ENCODE measurements at places on chromosomes 2 and 18.

DNA sequence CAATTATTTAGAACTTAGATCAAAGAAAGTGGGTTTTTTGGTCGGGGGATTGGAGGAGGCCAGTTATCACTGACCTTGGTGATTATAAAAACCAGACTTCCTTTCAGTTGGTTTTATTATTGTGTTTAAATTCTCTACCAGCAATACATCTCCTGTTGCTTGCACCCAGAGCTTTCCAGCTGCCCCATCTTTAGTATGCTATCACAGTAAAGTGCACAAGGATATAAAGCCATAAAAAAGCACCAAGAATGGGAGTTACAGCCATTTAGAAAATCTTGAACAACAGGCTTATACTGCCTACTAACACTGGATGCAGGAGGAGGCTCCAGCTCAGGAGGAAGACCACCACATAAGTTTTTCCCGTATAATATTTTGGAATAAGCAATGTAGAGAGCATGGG, 148.7 kb upstream of the OSR1 start:
- DNase-seq: no peak

GRCh38 chr2:181575024-181575649, 81.8 kb downstream of the CERKL start:
- DNase-seq: no peak

GRCh38 chr2:207240649-207241048, 74.9 kb upstream of the KLF7 start:
- no peak for DNase-seq

DNA sequence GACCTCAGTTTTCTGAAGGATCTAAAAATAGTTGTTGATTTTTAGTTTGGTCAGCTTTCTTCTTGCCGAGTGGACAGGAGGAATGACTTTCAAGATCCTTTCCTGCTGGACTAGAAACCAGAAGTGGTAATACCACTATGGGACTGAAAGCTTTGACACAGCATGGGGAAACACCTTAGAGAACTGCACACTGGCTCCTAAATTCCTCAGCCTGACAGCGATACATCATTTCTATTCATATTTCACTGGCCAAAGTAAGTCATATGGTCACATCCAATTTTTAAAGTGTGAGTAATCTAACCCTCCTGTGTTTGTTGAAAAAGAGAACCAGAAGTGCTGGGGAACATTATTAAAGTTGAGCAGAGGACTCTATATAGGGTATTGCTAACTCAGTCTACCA, 244.7 kb upstream of the MMADHC start:
- no peak for DNase-seq

- DNase-seq: no peak
These were observed 160.8 kb upstream of the NOSTRIN start for GRCh38 chr2:168641636-168642035.

- DNase-seq: no peak
These were observed 31.0 kb downstream of the GAD1 start for GRCh38 chr2:170847716-170848115.

DNA sequence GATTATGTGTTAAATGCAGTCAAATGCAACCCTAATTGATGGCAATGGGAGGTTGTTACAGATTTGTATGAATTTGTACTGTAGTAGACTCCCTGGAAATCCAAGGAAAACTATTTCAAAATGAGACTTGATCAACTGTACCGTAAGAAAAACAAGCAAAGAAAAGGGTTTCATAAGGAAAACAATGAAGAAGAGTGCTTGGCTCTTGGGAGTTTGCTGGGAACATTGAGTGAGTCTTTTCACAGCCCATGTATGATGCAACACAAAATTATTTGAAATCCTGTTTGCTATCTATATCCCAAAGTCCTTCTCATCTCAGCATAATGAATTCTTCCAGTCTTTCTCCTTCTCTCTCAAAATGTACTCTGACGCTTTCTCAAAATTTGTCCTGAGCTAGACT, 67.0 kb upstream of the OSR1 start:
- DNase-seq: no peak

GRCh38 chr2:165897074-165897473, 56.5 kb downstream of the TTC21B start:
- DNase-seq: no peak

- no peak for DNase-seq
These were observed 38.0 kb downstream of the SCTR start for GRCh38 chr2:119486196-119486827.

- DNase-seq: no peak
These were observed 266.1 kb upstream of the HDAC4 start for GRCh38 chr2:239666855-239667376.

GRCh38 chr2:63845866-63846265, 4.2 kb downstream of the UGP2 start:
- no peak for DNase-seq

DNA sequence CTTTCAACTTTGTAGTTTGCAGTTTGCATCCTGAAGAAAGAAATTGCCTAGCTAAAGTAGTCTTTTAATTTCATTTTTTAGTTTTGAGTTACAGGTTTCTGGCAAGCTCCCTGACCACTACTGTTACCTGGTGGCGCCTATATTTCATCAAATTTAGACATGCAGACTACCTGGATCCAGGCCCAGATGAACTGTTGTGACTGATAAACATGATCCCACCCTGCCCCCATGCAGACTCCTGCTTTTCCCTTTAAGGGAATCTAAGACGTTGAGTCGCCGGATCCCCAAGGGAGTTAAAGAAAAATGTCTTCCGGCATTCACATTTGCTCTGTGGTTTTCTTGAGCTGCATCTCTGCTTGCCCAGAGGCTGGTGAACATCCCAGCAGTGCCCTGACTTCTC, 22.2 kb downstream of the METAP1D start:
- no peak for DNase-seq

DNA sequence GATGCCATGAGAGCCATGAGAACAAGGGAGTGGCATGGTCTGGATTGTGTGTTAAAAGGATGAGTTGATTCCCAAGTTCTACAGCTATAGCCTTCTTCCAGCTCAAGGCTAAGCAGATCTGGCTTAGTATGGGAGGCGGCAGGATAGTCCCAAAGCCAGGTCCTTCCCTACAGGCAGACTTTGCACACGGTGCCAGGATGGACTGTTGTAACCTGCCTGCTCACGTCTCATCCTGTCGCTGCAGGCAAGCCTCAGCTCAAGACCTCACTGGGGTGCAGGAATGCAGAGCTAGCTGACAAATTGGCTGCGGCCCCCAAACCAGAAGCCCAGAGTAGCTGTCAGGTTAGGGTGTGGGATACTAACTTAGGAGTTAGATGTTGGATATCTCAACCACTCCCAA, 28.8 kb upstream of the IGFBP5 start:
- no peak for DNase-seq

- DNase-seq: no peak
These were observed 13.7 kb upstream of the KIF5C start for GRCh38 chr2:148861367-148861766.

DNA sequence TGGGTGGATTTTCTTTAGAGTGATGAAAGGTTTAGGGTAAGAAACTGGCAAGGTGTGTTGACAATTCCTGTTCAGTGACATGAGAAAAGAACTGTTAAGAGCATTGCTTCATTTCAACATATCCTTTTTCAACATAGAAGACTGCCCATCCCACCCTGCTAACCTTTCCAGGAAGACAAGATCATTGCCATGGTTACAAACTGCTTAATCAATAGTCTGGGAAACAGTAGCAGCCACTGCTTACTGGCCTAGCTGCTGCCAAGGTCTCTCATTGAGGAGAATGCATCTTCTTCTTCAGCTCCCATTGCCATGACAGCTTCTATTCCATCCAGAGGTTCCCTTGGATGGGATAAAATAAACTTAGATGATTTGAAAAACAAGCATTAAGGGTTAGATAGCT, 212.1 kb downstream of the LRRTM1 start:
- no peak for DNase-seq

GRCh38 chr2:167987026-167987425, 260.4 kb downstream of the STK39 start:
- no peak for DNase-seq

DNA sequence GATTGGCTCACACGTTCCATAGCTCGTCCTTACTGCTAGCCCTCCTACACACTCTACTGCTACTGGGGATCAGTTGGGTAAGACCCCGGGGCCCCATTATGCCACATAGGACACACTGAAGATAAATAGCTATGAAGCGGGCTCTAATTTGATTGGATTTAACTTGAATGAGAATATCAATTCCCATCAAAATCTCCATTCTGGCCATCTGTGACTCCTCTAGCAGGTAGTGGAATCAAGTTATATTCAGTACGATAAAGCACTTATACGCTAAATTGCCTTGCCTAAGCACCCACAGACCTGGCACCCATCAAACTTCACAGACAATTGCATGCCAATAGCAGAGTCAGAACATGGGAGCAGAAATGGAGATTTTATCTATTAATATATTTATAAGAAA, 39.8 kb downstream of the CCDC68 start:
- no peak for DNase-seq

GRCh38 chr2:175393851-175394250, 212.3 kb upstream of the ATP5MC3 start:
- DNase-seq: no peak

- no peak for DNase-seq
These were observed 32.0 kb downstream of the TCF7L1 start for GRCh38 chr2:85165088-85165690.

DNA sequence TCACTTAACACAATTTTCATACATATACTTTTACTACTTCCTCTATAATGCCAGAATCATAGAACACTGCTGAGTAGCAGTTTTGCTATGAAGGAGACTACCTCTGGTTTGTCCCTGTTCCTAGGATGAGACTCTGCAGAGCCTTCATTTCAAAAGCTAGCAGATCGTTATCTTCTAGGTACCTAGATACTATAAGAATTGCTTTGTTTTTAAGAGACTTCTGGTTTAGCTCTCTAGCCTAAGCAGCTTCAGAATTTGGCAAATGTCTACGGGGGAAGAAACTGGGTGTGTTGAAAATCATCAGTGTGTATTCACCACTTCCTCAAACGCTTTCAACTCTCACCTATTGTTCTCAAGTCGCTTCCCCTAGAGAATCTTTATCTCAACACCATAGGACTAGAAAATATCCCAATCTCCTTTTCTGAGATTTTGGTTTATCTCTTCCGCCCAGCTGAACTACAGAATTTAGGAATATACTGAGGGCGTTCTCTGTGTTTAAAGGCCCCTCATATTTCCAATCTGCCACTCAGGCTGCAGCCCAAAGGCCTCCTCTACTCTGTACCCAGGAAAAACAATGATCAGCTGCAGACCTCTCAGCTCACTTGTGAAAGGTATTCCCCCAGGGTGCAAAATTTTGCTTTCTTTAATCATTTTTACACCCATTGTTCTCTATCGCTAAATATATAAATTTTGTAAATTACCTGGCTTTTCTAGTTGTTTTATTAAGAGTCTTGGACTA, 28.7 kb downstream of the SMAD2 start:
- peak; percentile 85 for DNase-seq

DNA sequence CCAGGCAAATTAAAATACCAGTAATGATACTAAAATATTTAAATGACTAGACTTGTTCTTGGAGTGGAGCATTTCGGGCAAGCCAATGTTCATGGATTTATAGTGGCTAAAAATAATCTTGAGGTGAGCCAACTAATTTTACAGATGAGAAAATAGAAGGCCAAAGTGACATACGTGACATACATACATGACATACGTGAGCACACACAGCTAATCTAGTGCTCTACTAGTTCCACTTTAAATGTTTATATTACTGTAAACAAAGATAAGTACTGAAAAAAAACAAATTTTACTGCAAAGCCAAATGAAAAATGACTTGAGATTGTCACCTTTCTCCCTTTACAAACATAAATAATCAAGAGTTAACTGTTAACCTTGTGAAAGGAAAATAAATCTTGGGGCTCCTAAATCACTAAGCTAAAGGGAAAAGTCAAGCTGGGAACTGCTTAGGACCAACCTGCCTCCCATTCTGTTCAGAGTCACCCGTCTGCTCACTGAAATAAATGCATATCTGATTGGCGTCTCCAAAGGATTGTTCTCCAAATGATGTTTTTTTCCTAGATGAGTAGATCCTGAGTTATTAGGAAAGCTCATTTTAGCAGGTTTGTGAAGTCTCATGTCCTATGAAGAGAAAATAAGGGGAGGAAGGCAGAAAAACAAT, 96.7 kb downstream of the PMS1 start:
- no peak for DNase-seq

GRCh38 chr2:1717113-1717512, 27.2 kb downstream of the PXDN start:
- DNase-seq: no peak

- no peak for DNase-seq
These were observed 48.8 kb downstream of the ANKMY1 start for GRCh38 chr2:240508832-240509545.

- DNase-seq: no peak
These were observed 325.6 kb upstream of the TNP1 start for GRCh38 chr2:217185265-217185995.

DNA sequence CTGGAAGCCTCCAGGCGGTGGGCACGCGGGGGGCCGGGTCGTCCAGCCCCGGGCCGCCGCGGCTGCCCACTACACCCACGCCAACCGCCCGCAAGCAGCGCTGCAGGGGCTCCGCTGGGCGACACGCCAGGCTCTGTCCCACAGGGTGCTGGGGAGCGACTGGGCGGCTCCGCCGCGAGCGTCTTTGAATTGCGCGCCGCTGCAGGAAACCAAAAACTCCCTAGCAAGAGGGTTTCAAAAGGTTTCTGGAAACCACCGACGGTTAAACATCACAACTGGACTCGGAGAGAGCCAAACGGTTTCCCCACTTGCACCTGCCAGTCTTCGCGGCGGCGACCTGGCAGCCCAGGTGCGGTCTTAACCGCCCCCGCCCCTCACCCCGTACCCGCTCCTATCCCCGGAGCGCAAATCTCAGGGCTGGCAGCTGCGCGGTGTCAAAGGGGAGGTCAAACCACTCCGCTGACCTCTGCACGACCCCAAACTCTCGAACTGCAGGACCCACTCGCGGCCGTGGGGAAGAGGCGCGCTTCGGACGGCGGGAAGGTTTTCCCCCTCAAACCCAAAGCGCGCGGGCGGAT, 1.0 kb downstream of the CXCR4 start:
- DNase-seq: peak; percentile 54

DNA sequence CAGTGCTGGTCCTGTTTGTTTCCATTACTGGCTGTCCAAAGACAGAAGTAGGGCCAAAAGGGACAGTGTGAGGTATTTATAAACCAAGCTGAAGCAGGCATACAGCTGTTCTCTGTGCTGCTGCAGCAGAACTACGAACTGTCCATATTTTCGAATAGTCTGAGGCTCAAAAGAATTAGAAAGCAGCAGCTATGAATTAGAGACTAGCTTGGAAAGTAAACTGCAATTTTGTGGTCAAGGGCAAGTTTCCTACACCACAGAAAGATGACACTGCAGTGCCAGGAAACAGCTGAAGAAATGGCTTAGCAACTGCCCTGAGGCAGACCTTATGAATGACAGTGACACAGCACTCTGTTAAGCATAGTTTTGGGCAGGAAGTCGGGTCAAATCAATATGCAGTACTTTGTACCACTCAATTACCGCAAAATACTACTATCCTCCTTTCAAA, 125.3 kb downstream of the TMEM131 start:
- DNase-seq: no peak

- no peak for DNase-seq
These were observed 2.9 kb upstream of the SERPINB4 start for GRCh38 chr18:63646936-63647335.

GRCh38 chr2:33292981-33293595, 183.4 kb upstream of the RASGRP3 start:
- no peak for DNase-seq
